ENCODE measurements at places on chromosomes 6 and 20.

DNA sequence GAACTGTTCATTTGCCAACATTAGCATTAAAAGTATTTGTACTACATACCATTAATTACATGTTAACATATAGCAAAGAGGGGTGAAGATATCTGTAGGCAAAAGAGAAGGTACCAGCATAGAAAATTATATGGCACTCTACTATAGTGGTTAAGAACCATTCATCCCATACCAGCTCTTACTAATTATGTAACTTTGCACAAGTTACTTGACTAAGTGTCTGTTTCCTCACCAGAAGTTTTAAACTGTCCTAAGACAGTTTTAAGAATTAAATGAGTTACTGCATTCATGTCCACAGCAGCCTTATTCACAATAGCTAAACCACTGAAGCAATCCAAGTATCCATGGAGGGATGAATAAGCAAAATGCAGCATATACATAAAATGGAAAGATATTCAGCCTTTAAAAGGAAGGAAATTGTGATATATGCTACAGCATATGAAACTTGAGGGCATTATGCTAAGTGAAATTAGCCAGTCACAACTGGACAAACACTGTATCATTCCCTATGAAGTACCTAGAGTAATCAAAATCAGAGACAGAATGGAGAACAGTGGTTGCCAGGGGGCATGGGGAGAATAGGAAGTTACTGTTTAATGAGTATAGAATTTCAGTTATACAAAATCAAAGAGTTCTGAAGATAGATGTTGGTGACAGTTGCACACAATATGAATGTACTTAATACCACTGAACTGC, 98.9 kb downstream of the RNGTT start:
- no peak for DNase-seq

DNA sequence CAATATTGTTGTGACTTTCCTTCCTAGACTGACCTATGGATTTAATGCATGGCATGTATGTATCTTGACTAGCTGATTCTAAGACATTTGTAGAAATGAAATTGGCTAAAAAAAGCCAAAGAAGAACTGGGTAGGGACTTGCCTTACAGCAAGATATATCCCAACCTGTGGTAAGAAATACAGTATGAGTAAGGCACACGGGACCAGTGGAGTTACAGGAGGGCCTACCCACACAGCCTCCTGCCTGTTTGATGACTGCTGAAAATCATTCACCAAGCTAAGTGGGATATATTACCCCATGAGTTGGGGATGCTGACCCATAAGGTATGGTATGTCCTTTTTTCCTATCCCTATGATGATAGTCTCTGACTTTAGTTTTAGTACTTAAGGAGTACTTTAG, 112.2 kb downstream of the INSM1 start:
- DNase-seq: no peak

GRCh38 chr20:62161347-62161746, 17.8 kb downstream of the SS18L1 start:
- no peak for DNase-seq

DNA sequence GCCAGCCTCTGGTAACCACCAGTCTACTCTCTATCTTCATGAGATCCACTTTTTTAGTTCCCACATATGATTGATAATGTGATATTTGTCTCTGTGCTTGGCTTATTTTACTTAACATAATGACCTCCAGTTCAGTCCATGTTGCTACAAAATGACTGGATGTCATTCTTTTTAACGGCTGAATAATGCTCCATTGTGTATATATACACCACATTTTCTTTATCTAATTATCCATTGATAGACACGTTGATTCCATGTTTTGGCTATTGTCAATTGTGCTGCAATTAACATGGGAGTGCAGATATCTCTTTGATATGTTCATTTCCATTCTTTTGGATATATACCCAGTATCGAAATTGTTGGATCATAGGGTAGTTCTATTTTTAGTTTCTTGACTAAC, 89.3 kb downstream of the ATRN start:
- no peak for DNase-seq

DNA sequence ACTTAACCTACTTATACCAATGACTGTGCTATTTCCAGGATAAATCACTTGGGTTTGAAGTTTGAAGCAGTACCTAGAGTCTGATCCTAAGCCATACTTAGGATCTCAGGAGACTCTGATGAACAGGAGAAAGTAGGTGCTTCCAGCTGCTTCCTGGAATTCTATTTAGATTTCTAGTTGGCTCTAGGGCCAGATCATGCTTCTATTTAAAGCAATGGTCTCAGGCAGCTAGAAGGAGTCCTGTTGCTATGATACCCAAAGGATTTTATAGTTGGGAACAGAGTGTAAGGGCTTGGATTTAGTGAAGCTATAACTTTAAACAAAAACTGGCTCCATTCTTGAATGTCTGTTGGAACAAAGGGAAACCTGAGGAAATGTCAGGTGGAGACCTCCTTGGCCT, 52.4 kb upstream of the TINAG start:
- peak; percentile 26 for DNase-seq

- DNase-seq: no peak
Measured at GRCh38 chr20:37505263-37506151, 15.5 kb upstream of the NNAT start.

DNA sequence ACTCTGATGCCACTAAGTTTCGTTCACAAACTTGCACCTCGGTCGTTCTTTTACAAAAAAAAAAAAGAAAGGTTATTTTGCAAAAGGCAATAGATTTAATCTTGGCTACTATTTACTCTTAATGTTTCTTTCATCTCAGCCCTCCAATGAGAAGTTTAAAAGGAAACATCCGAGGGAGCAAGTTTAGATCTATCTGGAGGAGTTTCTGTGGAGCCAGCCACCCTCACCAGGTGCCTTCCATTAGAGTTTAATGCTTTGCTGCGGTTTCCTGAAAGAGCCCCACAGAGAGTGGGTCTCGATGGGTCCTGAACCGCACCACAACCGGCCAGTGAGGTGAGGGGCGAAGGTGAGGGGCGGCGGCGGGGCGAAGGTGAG, 632 bp downstream of the PRKN start:
- DNase-seq: no peak

DNA sequence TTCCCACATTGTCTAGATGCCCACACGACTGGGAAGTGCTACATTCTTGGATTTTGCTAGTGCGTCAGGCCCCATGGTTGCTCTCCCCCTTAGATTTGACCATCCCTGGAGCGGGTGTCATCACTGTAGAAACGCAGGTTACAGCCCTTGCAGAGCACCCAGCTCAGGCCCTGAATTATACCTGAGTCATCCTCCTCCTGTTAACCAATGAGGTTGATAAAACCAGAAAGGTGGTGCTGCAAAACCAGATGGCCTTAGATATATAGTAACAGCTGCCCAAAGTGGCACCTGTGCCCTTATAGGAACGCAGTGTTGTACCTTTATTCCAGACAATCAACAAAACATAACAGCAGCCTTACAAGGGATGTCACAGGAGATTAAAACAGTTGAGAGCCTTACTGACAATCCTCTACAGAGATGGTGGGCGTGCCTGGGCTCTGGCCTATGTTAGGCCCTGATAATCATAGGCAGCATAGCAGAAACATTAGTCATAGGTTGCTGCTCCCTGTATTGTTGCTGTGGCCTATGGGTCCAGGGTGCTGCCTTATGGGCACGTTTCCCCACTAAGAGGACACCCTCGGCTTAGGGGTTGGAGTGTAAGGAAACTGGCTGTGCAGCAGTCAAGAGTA, 33.6 kb upstream of the HSF2 start:
- DNase-seq: no peak

GRCh38 chr6:20056350-20056992, 155.8 kb downstream of the MBOAT1 start:
- DNase-seq: peak; percentile 25

DNA sequence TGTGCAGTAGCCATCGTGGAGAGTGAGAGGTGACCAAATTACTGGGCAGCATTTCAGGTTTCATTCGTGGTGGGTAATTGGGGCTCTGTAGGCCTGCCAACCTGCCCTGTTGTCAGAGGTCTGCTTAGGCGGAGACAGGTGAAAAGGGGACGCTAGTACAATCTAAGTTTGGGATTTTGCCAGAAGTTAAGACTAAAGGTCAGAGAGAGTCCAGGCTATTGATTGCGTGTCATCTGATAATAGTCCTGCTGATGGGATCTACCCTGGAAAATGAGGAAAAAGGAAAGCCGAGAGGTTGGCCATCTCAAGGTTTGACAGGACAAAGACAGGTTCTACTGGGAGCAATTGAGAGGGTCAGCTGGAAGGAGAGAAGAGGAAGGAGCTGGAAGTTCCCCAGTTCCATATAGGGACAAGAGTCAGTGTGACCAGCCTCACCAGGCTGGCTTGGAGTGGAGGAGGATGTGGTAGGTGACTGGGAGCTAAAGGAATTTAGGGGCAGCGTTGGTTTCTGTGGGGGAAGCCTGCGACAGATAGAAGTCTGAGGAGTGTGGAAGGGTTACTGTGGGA, 10.9 kb downstream of the ARFGEF2 start:
- DNase-seq: no peak

GRCh38 chr6:17405944-17406245, 12.5 kb downstream of the CAP2 start:
- DNase-seq: no peak

GRCh38 chr6:8329562-8329961, 105.8 kb downstream of the SLC35B3 start:
- DNase-seq: no peak

- no peak for DNase-seq
Measured at GRCh38 chr20:19652591-19653026, 105.4 kb upstream of the RIN2 start.

DNA sequence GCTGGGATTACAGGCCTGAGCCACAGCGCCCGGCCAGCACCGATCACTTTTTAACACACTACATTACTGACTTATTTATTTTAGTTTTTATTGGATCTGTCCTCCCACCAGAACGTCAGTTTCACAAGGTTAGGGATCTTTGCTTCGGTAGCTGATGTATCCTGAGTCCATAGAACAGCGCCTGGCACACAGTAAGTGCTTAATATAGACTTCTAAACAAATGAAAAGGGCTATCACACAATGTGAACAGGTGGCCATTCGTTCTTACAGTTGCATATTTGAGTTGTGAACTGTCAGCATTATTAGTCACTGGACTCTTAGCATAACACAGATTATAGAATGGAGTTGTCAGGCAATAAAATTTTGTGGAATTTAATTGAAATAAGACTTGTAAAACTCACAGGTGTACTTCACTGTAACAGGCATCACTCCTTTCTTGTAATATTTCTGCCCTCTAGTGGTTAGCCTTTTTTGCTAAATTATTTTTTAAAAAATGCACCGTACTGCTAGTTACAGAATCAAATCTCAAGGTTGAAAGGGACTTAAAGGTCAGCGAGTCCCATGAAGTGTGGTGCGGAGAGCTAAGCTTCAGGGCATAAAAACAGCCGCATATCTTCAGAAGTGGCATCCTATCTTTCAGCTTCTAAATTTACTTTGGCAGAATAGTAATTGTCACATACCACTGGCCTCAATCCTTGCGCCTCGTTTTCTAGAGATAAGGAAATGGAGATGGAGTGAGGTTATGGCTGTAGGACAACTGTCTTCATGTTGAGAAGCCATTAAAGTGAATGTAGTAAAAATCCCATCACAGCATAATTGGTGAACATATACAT, 3.4 kb upstream of the TBC1D7 start:
- no peak for DNase-seq

DNA sequence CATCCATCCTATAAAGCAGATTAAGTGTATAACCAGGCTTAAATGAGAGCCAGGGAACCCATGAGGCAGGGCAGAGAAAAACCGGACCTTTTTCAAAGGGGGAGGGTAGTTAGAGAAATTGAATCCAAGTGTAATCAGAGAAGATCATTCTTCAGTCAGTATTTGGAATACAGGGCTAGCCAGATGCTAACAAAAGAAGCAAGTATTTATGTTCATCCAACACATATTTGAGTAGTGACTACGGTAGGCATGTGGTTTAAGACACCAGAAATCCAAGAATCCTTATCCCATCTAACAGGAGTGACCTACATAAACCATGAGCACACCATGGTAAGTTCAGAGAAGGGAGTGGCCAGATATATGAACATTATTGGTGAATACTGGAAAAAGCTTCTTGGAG, 46.8 kb upstream of the FAM83C start:
- DNase-seq: peak; percentile 10

DNA sequence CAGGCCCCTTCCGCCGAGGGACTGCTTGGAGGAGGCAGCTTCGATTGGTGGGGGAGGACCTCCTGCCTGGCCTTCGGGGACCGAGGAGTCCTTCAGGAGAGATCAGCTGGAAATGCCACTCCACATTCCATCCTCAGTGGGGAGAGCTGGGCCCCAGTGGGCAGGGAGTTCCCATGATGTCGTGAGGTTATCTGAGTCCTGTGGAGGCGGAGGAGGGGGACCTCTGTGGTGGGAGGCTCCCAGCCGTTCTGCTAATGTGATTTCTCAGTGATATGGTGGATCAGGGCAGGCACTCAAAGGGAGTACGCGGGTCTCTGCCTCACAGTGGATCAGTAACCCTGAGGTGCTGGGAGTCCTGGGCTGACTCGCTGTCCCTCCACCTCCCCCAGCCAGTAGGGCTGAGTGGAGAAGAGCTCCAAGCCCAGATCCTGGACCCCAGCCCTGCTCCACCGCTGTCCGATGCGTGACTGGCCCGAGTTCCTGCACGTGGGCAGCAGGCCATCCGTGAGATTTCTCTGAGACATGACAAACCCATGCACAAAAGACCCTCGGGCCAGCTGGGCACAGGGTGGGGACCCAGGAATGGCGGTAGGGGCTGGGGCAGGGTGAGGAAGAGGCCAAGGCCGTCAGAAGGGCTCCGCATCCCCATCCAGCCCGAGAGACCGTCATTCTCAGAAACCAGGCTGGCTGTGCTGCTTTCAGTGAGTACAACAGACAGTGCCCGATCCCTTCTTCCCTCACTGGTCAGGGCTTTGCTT, 195.8 kb downstream of the TAF4 start:
- DNase-seq: no peak

- no peak for DNase-seq
Measured at GRCh38 chr6:72418495-72418894, 203.4 kb upstream of the KCNQ5 start.

GRCh38 chr6:140029551-140029950, 655.1 kb upstream of the CITED2 start:
- no peak for DNase-seq

- DNase-seq: no peak
Measured at GRCh38 chr20:47213966-47214365, 142.5 kb downstream of the ZMYND8 start.

- no peak for DNase-seq
Measured at GRCh38 chr6:161651949-161652348, 378.1 kb upstream of the AGPAT4 start.

GRCh38 chr6:118283766-118284165, 264.3 kb upstream of the PLN start:
- DNase-seq: peak; percentile 32

- no peak for DNase-seq
Measured at GRCh38 chr6:78995946-78996345, 82.1 kb downstream of the PHIP start.

- no peak for DNase-seq
Measured at GRCh38 chr20:6848992-6849391, 81.5 kb downstream of the BMP2 start.

GRCh38 chr20:60754856-60755255, 497.2 kb upstream of the CDH4 start:
- no peak for DNase-seq

- DNase-seq: no peak
Measured at GRCh38 chr6:87356181-87356580, 11.6 kb downstream of the C6orf163 start.

Data from NCI-H446 treated with DMSO at 0.1 percent for 48 hours (cell line).